COR-L47 (cell line): ENCODE measurements at places on chromosomes 4 and X.

- no peak for DNase-seq
These were observed 107.3 kb downstream of the PDE5A start for GRCh38 chr4:119521268-119521667.

DNA sequence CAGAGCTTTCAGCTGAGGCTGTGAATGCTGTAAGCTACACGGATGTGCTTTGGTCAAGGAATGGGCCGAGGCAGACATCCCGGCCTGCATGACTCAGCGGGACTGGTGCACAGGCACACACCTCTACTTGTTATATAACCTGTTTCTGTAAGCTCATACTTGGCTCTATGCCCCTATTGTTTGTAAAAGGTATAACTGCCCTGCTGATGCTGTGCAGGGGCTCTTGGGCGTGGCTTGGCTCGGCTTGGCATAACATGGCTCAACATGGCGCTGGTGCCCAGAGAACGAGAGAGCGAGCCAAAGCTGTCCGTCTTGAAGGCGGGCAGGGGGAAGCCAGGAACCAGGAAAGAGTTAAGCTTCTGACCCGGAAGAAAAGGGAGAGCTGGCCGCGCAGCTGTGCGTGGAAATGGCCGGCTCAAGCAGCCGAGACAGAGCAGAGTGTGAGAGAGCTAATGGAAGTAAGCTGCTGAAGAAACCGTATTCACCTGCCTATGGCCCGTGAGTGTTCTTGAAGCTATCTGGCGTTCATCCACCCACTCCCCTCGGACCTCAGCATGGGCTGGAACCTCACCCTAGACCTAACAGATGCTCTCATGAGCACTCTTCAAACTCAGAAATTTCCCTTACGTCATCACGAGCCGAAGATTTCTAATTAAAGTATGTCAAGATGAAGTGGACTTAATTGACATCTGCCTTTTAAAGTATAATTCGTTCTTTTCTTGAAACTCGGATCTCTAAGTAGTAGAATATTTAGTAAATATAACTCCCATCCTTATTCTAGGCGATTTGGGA lies 286.3 kb upstream of the AGA start:
- DNase-seq = no peak

DNA sequence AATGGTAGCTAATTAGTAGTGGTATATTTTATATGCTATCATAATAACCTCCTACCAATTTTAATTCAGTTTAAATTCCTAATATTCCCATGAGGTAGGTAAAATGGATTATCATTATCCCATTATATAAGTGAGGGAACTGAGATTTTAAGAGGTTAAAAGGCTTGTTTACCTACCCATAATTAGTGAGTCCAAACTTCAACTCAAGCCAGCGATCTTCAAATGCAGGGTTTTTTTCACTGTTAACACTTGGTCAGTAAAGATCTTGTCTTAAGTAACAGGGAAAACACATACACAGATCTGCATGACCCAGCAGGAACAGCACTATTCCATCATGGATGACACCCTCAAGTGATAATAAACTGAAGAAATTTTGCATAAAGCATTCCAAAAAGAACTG lies 31.3 kb downstream of the FABP2 start:
- no peak for DNase-seq

GRCh38 chrX:131257367-131257766 lies 31.7 kb downstream of the IGSF1 start:
- DNase-seq = no peak

- no peak for DNase-seq
These were observed 692.1 kb upstream of the POU3F4 start for GRCh38 chrX:82816001-82816400.

GRCh38 chr4:4866866-4867374 lies 7.5 kb downstream of the MSX1 start:
- DNase-seq = no peak

DNA sequence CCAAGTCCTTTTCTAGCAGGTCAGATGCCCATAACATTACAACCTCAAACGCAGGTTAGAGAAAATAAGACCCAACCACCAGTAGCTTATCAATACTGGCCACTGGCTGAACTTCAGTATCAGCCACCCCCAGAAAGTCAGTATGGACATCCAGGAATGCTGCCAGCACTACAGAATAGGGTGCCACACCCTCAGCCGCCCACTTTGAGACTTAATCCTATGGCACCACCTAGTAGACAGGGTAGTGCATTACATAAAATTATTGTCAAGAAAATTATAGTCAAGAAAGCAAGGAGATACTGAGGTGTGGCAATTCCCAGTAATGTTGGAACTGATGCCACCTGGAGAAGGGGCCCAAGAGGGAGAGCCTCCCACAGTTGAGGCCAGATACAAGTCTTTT lies 19.9 kb upstream of the TRIM61 start:
- peak; percentile 57 for DNase-seq

DNA sequence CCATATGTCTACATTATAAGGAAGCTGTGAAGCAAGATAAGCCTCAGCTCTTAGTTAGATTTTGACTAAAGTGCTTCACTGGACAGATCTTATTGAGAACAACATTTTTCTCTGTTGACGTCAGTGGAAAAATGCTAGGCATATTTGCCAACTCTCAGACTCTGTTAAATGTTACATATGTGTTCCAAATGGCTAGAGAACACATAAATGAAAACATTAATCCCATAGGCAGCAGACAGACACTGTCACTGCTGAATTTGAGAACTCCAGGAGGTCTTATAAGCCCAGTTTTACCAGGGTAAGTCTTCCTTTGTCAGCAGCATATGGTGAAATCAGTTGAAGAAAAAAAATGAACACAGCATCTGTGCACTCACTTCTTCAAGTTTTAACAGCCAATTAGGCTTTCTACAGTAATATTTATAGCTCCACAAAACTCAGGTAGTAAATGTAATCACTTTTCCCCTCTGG lies 186.9 kb downstream of the CAMK2D start:
- DNase-seq = no peak

GRCh38 chr4:77652237-77652897 lies 46.7 kb downstream of the CXCL13 start:
- no peak for DNase-seq

GRCh38 chr4:39808231-39808749 lies 110.4 kb downstream of the UBE2K start:
- DNase-seq = no peak

DNA sequence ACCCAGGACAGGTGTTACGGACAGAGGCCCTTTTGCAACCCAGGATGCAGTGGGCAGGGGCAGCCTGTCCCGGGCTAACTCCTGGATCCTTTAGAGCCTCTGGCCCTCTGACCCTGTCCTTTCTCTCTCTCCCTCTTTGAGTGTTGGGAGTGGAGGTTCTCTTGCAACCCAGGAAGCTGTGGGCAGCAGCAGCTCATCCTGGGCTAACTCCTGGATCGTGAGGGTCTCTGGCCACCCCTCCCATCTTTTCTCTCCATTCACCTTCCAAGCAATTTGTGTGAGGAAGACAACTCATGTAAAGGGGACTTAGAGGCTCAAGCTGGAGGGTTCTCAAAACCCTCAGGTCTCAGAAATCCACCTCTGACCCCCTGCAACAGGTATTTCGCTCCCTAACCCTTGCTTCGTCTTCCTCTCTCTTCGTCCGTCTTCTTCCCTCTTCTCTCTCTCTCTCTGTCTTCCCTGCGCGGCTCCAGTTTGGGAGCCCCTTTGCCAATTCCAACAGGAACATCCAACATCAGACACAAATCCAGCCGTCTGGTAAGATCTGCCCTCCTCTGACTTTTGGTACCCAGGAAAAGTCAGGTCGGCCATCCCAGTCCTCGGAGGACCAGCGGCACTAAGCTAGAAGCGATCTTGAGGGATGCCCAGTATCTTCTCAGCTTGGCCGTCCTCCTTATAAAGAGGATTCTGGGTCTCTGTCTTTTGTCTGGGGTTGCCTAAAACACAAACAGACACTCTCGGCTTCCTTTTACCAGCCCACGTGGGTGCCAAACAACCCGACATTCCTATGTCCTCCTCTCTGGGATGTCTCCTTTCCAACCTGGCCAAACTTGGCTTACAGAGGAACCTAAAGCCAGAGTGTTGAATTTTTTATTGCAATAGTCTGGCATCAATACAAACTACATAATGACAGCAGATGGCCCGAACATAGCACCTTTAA lies 7.9 kb downstream of the ASMTL start:
- no peak for DNase-seq

- no peak for DNase-seq
These were observed 102.8 kb downstream of the GLUD2 start for GRCh38 chrX:121150217-121150616.

DNA sequence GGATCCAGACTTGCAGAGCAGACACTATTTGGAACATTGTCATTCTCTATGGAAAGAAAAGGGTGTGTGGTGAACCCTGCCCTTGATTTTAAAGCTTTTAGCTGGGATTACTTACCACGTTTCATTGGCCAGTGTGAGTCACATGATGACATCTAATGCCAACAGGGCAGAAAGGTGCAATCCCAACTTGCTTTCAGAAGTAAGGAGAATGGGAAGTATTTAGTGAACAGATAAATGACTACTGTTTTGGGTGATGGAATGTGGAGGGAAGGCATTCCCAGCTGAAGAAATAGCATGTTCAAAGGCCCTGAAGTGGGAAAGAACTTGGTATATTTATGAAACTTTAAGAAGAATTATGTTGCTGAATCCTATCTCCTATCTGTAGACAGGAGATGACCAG lies 44.5 kb downstream of the SYTL5 start:
- DNase-seq = no peak

GRCh38 chrX:45823536-45823935 lies 622.9 kb upstream of the DIPK2B start:
- no peak for DNase-seq

GRCh38 chrX:31449081-31449480 lies 377.2 kb upstream of the FTHL17 start:
- no peak for DNase-seq

DNA sequence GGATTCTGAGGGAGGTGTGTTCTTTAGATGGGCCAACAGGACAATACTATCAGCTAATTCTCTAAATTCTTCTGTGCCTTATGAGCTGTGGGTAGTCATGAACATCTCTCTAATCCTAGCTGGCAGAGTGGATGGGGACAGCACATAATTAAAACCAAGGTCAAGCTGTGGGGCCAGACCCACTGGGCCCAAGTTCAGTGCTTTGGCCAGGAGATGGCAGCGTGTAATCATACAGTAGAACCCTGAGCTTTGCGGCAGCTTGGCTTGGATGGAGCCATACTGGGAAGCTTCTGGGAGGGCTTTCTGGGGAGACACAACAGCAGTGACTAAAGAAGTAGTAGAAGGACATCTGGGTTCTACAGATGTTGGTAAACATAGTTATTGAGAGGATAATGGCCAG lies 140.3 kb upstream of the CXCL13 start:
- no peak for DNase-seq

GRCh38 chr4:181479141-181479540 lies 764.1 kb upstream of the TENM3 start:
- DNase-seq = no peak

GRCh38 chr4:22215084-22215483 lies 266.5 kb upstream of the KCNIP4 start:
- DNase-seq = no peak

- no peak for DNase-seq
These were observed 149.9 kb downstream of the SLC10A7 start for GRCh38 chr4:146371812-146372211.

DNA sequence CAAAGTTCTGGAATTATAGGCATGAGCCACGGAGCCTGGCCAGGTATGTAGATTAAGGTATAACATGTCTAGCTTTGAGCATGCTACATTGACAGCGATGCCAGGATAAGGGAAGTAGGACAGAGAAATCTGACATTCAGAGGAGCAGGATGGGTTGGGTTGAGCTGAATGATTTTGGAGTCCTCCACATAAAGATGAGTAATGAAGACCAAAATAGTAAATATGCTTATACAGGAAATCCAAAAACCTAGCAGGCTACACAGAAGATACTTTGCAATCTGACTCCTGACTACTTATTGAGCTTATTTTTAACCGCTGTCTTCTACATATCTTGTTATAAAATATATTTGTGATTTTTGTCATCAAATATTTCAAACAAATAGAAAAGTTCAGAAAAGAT lies 69.7 kb downstream of the PDGFC start:
- no peak for DNase-seq

DNA sequence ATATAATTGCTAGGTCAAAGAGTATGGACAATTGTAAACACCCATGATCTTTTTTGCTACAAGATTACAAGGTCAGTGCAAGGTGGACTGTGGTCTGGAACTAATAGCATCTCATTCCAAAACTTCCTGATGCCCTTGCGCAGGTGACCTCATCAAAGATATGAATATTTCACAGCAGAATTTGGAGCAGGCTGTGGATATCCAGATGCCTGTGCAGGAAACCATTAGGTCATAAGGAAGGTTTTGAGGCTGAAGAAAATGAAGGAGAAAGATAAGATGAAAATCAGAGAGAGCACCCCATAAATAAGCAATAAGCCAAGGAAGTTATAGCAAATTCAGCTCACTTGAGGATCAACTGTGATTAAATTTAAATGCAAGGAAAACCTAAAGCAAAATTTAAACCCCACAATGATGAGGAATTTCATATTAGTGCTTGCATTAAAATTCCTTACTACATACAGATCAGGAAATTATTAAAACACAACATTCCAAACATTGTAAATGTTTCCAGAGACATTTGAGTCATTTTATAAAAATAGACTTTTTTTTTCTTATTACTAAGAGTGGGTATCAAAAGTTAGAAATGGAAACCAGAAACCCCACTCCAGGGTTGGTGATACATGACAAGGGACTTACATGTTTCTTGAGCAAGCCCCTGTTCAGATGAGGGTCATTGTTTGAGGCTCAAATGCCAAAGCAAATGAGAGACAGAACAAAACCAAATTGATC lies 100.7 kb upstream of the FAM9C start:
- DNase-seq = no peak

DNA sequence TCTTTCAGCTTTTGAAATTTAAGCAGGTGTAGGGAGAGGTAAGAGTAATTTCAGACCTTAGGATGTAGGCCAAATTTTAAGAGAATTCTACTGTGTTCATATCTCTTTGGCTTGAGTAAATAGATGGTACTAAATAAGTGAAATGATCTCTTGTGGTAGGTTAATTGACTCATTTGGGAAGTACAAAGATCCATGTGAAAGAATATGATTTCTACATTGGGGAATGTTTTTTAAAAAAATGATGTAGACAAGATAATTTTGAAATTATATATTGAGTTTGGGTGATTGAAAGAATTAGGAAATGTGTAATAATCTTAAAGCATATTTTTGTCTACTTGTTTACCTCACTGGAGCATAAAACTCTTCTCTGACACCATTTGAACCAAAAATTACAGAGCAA lies 35.6 kb downstream of the RAPGEF2 start:
- no peak for DNase-seq

- DNase-seq = no peak
These were observed 37.0 kb downstream of the NOP14 start for GRCh38 chr4:2925931-2926860.

- no peak for DNase-seq
These were observed 863 bp upstream of the FAM193A start for GRCh38 chr4:2535376-2536192.

- no peak for DNase-seq
These were observed 55.3 kb downstream of the TMPRSS11F start for GRCh38 chr4:68074397-68074796.

DNA sequence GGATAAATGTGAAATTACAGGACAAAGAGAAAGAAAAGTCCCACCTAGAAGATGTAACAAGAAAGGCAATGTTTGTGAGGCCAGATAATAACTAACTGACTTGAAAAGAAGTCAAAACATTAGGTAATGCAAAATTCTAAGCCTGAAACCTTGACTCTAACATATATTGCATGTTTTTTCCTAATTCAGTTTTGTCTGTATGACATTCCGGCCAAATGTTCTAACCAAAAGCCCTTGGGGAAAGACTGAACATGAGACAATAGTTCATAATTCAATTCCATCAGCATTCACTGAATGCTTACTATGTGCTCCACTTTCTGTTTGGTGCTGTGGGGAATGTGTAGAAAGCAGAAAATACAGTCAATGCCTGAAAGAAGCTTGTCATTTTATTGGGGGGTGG lies 84.8 kb upstream of the PLAC1 start:
- no peak for DNase-seq

GRCh38 chr4:153488006-153488891 lies 22.1 kb downstream of the TMEM131L start:
- DNase-seq = no peak
